ENCODE measurements at places on chromosomes 5 and 9.

- DNase-seq, result no peak
These were observed 2.3 kb downstream of the FBXO38 start for GRCh38 chr5:148386041-148386440.

- DNase-seq, result no peak
These were observed 187.1 kb upstream of the RPS23 start for GRCh38 chr5:82465235-82465634.

DNA sequence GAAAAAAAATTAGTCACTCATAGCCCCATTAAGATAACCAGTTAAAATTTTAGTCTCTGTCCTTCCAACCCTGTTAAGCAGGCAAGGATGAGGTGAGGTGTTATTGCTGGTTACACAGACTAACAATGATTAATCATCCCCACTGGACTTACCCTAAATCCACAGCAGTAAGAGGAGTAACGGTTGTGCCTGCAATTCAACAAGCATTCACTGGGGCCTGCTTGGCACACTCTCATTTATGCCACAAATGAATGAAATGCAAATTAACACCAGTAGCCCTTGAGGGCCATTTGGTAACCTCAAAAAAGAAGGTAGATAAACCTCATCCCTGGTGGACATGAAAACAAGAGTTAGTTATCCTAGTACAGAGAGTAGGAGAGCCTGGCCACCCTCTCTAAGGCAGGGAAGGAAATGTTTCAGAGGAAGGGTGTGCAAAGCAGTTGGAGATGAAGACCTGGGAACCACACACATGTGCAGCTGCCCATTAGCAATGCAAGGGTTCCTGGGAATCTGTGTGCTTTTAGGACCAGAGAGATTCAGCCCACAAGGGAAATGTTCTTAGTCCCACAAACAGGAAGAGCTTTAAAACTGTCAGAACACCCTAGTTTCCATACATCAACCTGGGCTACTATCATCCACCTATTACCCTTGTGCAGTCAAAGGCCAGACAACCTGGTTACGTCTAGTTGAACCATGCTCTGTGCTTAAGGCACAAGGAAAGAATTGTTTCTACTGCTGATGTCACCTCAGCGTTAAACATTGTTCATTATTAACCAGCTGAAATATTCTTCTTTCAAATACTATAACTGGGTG lies 7.7 kb downstream of the LHFPL2 start:
- no peak for DNase-seq

GRCh38 chr5:171534043-171534895 lies 114.8 kb downstream of the FGF18 start:
- no peak for DNase-seq

- no peak for DNase-seq
These were observed 175.7 kb upstream of the PRLR start for GRCh38 chr5:35405938-35406337.

DNA sequence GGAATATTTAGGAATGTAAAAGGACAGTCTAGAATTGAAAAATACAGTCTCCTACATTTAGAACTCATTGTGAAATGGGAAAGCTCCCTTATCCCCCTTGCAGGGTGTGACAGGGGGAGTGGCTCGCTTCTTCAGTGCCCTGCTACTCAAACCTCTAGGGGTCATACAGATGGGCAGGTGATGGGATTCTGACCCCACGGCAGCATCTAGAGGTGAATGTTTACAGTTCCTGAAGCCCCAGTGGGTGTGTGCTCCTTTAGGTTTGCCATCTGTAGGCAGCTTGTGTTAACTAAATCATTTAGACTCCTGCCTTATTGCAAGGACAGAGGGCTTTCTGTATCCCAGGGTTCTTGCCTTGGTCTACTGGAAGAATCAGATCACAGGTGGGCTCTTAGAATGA lies 271.0 kb upstream of the MPDZ start:
- DNase-seq, result no peak

GRCh38 chr5:126954981-126955380 lies 75.4 kb downstream of the MARCHF3 start:
- DNase-seq, result no peak

GRCh38 chr9:27398982-27399653 lies 102.2 kb upstream of the EQTN start:
- DNase-seq, result peak; percentile 88

DNA sequence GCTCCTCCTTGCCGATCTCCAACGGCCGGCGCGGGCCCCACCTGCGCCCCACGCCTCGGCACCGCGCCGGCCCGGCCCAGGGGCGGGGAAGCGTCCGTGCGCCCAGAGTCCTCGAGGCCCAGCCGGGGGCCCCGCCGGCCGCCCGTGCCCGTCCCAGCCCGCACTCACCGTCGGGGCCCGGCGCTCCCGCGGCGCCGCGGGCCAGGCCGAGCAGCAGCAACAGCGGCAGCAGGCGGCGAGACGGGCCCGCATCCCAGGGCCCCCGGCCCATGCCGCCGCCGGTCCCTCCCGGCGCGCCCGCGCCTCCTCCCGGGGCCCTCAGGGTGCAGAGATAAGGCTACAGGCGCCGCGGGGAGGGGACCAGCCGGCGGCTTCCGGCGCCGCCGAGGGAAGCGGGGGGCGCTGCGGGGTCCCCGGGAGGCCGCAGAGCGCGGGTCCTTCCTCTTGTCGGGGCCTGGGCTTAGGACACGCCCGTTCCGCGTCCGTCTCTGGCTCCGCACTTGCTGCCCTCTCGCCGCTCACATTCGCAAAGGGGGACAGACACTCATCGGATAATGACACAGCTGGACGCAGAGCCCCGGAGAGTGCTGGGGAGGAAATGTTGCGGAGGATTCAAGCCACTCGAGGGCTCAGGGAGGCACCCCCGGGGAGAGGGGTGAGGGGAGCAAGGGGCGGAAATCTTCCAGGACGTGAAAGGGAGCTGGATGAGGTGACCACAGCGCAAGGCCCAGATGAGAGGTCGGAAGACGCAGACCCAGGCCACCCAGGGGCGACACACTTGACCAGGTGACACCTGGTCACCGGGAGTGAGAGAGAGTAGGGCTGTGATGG lies at the start of gene SUSD1:
SUSD1 (minus strand) TSS at position 333 of the 831 bp plus-strand sequence; CDS start at position 271, 62 bp downstream.
- no peak for DNase-seq

DNA sequence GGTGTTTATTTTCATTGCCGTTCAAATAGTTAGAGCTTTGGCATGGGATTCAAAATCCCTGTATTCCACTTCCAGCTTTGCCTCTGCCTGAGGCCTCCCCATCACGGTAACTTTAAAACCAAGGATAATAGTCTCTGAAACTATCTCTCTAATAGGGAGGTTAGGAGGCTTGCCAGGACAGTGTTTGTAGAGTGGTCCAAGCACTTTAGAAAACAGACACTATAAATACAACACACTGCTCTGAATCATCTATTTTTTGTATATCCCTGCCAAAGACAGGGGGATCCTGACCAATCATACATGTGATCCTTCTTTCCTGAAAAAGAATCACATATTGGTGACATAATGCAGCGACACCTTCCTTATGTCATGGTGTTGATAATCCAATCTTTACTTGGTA lies 326.8 kb downstream of the BNC2 start:
- no peak for DNase-seq

- DNase-seq, result no peak
These were observed 65.9 kb downstream of the SEMA5A start for GRCh38 chr5:9479990-9480389.

DNA sequence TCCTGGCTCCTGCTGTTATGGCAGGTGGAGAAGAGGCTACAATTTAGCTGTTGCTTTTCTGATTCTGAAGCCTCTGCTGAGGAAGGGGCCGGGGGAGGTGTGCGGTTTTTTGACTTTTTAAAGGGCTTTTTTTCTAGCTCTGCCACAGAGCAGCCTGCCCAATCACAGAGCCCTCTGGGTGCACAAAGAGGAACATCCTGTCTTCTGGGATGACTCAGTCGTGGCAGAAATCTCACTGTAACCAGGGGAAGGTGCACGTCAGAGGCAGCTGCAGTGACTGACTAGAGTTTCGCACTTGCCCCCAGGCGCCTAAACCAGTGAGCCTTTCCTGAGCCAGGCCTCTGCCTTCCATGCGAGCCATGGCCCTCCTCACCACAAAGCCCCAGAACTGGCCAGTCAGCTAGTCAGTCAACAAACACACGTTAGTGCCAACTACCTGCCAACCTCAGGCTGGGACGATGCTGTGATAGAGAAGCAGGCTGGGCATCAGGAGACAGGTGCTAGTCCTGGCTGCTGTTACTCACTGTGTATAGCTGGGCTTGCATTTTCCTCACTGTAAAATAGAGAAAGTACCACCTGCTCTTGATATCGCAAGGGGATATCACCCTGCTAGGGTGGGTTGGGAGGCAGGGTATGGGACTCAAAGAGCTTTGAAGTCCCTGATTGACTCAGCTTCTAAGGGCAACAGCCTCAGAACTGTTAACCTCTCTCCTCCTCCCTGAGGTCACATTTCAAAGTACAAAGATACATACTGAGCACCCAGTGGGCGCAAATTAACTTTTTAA lies 2.2 kb downstream of the AKNA start:
- no peak for DNase-seq

- no peak for DNase-seq
These were observed 41.5 kb downstream of the FOXI1 start for GRCh38 chr5:170147051-170147752.

GRCh38 chr9:13942695-13943094 lies 371.2 kb downstream of the NFIB start:
- no peak for DNase-seq

DNA sequence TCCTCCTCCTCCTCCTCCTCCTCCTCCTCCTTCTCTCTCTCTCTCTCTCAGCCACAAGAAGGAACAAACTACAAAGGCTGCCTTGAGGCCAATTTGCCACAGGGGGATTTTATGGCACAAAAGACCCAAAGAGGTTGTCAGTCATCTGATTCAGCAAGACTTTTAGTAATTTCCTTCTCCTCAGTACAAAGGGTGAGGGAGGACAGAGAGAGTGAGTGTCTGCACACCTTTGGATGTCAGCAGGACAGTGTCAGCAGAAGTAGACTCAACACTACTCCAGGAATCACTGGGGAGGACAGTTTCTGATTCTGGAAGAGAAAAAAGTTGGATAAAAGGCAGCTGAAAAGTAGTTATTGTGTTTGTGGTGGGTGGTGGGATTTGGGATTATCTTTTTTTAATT lies 13.6 kb downstream of the TIMD4 start:
- DNase-seq, result no peak

GRCh38 chr5:158430166-158430797 lies 571.3 kb upstream of the CLINT1 start:
- no peak for DNase-seq

GRCh38 chr5:72448368-72448767 lies 58.8 kb downstream of the ZNF366 start:
- DNase-seq, result no peak

- no peak for DNase-seq
These were observed 88.7 kb downstream of the GLIS3 start for GRCh38 chr9:4211032-4211725.

GRCh38 chr5:35443803-35444595 lies 173.7 kb upstream of the SPEF2 start:
- DNase-seq, result no peak

GRCh38 chr9:12993466-12993865 lies 218.6 kb downstream of the LURAP1L start:
- DNase-seq, result no peak

DNA sequence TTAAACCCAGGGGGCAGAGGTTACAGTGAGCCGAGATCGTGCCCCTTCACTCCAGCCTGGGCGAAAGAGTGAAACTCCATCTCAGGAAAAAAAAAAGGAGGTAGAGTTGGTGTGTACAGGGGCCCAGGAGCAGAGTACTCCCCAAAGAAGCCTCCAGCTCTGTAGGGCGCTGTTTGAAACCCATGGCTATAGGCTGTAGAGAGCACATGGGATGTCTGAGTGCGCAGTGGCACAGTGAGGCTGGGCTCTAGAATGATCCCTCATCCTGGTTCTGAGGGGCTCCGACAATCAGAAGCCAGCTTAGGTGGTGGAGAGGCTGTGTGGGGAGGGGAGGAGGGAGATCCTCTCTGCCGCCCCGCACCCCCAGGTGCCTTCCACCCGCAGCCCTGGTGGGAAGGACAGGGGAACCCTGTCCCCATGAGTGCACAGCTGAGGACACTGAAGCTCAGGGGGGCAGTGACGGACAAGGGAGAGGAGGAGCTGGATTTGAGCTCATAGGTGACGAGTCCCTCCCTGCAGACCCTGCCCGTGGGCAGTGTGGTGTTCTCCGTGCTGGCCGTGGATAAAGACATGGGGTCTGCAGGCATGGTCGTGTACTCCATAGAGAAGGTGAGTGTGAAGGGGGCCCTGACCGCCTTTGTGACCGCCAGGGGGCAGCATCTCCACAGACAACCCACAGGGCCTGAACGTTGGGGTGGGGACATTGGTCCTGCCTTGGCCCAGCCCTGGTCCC lies 24.6 kb downstream of the CDHR2 start:
- DNase-seq, result no peak

DNA sequence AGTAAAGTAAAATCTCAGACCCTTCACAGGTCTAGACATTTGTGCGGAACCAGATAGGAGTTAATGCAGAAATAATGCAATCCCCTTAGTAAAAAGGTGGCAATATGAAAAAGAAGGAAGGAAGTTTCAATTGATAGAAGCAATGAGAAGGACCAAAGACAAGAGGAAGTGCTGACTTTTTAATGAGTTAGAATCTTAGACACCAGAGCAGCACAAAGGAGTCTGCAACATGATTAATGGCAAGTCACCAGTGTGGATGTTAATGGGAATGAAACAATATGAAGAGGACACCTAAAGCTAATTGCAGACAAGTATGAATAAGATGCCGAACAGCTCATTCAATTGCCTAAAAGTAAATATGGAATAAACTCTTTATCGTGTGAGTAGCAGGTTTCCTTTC lies 50.9 kb downstream of the MEGF9 start:
- DNase-seq, result no peak

- DNase-seq, result peak; percentile 41
These were observed 737 bp downstream of the SLC1A3 start for GRCh38 chr5:36607114-36607571.

DNA sequence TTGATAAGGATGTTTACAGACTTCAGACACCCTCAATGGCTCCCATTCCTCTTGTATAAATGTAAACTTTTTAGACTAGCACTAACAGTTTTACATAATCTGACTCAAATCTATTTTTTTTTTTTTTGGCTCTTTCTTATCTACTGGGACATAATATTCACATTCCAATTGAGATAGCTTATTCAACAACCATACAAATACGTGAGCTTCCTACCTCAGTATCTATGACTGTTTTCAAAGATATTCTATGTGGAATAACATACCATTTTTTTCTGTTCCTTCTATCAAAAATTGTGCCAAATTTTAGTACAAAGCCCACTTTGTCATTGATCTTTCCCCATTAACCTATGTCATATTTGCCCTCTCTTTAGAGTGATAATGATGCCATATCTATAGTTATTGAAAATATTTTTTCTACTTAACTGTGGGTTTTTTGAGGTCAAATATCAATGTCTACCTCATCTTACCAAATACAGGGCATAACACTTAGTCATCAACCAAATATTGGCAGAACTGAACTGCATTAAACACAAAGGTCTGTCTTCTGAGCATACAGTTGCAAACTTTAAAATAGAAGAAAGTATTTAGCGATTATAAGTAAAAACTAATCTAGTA lies 482.6 kb downstream of the PTPRD start:
- DNase-seq, result no peak

DNA sequence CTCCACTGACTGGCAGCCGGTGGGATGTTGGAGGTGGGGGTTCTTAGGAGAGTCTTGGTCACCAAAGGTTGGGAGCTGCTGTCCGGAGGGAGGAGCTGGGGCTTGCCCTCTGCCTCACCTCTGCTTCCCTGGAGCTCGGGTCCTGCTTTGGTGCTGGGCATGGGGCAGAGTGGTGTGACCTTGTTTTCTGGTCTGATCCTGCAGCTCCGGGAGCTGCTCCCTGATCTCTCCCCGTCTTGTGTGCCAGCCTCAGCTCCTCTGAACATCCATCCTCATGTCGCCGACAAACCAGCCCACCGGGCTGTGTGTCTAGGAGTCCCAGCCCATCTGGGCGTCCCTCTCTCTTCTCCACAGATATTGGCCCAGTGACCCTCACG lies 18.7 kb downstream of the HMCN2 start:
- DNase-seq, result no peak

Data from NCI-H526 treated with DMSO at 0.1 percent for 48 hours (cell line).